ENCODE measurements at places on chromosomes 5 and 9. TPM values are rescaled to one million over a fixed set of nuclear protein-coding genes. Genes with fewer than 3 reads are reported as not detected.

DNA sequence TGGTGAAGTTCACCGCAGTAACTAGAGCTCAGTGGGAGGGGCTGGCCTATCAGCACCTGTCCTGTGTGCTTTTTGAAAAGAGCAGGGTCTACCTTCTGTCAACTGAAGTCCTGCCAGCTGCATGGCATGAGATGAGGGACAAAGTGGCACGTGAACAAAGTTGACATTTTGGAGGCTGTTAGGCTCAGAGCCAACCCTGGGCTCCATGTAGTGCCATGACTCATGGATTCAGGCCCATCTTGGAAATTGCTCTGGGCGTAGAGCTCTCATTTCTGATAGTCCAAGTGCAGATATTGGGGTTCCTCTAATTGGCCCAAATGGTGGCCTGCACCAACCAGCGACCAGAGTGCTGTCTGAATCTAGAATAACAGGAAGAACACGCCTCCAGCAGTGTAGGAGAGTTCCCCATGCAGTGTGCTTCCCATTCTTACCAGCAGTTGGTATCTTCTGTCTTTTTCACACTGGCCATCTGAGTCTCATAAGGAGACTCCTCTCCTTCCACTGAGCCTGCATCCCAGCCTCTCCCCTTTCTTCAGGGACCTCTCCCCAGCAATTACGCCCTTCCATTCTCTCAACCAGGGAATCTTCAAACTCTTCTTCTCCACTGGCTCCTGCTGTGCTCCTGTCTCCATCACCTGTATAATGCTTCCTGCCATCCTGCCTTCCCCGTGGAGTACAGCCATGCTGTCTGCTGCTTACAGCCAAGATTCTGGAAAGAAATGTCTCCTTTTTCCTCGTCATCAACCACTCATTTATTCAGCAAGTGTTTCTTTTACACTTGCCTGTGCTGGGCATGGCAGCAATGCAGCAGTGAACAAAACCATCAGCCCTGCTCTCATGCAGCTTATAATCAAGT lies 30.4 kb downstream of the IRF1 start:
- no peak for DNase-seq

DNA sequence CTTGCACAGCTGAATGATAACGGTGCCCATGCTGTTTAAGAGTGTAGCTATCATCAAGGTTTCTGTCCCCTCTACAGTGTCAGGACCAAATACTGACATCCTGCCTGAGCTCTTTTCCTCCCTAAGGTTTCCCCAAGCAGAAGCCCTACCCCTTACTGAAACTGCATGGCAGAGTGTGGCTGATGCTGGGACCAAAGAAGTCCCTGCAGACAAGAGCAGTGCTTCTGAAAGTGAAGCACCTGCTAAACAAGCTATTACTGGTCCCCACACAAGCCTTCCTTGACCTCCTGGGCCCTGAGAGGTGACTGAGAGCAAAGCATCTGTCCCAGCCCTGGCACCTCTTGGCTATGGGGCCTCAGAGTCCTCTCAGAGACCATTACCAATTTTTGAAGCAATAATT lies 56.1 kb downstream of the CFAP90 start:
- no peak for DNase-seq

- DNase-seq = no peak
Measured at GRCh38 chr9:136090056-136090735, 4.9 kb downstream of the NACC2 start.

- no peak for DNase-seq
Measured at GRCh38 chr5:71652803-71653543, 65.8 kb downstream of the MCCC2 start.

DNA sequence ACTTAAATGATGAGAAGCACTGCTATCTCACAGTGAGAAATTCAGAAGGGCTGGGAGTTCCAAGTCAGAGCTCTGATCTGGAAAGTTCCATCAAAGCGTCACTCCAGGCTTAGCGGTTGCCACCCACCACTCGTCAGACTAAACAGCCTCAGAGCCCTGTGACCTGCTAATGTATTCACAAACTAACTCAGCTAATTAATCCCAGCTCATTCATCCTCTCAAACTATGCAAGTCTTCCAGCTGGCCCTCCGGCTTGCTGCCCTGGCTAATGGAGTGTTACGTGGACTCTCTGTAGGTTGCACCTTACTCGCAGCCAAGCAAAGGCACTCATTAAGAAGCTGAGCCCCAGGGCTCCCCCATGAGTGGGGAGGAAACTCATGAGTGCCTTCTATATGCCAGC lies 82.2 kb upstream of the GABRP start:
- DNase-seq = no peak

DNA sequence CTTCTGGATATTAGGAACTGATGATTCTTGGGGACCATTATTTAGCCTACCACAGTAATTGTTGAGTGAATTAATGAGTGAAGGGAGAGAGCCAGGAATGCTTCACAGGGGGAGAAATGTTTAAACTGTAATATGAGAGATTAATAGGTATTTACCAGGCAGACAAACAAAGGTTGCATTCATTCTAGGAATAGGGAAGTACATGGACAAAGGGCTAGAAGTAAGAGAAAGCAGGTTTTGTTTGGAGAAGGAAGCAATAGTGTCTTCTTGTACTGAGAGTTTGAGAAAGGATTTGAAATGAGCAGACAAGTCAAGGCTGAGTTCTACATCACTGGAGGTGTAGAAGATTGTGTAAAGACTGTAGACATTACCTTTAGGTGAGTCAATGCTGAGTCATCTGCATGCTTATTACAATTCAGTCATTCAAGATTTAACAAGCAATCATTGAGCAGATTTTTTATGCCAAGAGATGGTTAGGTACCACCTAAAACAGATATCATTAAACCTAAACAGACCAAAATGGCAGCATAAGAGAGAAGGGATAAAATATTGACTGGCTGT lies 8.0 kb downstream of the TAF1L start:
- DNase-seq = no peak

- no peak for DNase-seq
Measured at GRCh38 chr5:77483682-77484081, 8.4 kb downstream of the WDR41 start.

GRCh38 chr9:20570756-20571155 lies 51.5 kb downstream of the MLLT3 start:
- no peak for DNase-seq

DNA sequence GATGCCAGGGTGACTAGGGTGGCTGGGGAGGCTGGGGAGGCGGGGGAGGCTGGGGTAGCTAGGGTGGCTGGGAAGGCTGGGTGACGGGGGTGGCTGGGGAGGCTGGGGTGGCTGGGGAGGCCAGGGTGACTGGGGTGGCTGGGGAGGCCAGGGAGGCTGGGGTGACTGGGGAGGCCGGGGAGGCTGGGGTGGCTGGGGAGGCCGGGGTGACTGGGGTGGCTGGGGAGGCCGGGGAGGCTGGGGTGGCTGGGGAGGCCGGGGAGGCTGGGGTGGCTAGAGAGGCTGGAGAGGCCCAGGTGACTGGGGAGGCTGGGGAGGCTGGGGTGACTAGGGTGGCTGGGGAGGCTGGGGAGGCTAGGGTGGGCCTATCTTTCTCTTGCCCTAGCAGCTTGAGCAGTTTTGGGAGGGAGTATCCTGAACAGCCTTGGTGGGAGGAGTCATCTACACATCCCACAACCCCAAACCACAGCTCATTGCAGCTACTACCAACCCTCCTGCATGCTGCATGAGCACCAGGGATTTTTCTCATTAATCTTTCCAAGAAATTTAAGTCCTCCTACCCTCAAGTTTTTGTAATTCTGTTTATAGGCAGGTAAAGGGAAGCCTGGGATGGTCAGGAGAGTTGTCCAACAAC lies 203.2 kb upstream of the IRX1 start:
- DNase-seq = no peak

- no peak for DNase-seq
Measured at GRCh38 chr5:108421713-108422112, 39.8 kb upstream of the FBXL17 start.

DNA sequence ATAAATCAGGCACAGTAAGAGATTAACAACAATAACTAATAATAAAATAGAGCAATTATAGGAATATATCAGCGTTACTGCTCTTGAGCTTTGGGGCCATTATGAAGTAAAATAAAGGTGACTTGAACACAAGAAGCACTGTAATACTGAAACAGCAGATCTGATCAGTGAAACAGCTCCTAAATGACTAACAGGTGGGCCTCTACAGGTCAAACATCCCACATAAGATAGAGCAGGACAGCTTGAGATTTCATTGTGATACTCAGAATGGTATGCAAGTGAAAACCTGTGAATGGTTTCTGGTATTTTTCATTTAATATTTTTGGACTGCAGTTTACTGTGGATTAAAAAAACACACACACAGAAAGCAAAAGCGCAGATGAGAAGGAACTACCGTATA lies 24.0 kb upstream of the MAP3K1 start:
- no peak for DNase-seq

- no peak for DNase-seq
Measured at GRCh38 chr9:21519855-21520434, 37.8 kb upstream of the IFNE start.

GRCh38 chr5:17411436-17412402 lies 86.3 kb upstream of the TAF11L2 start:
- no peak for DNase-seq

DNA sequence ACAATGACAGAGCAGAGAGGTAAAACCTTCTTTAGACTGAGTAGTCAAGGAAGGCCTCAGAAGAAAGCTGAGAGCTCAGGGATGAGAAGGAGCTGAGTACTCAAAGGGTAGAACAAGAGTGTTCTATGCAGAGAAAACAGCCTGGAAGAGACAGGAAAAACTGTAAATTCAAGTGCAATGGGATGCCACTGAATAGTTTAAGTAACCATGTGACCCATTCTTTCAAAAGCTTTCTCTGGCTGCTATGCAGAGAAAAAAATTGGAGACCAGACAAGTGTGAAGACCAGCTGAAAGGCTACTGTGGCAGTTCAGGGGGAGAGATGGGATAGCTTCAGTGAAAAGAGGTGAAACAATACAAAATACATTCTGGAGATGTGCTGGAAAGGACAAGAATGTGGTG lies 61.3 kb upstream of the RNF38 start:
- no peak for DNase-seq

- peak; percentile 87 for DNase-seq
Measured at GRCh38 chr5:177370488-177371119, 12.9 kb downstream of the RGS14 start.

DNA sequence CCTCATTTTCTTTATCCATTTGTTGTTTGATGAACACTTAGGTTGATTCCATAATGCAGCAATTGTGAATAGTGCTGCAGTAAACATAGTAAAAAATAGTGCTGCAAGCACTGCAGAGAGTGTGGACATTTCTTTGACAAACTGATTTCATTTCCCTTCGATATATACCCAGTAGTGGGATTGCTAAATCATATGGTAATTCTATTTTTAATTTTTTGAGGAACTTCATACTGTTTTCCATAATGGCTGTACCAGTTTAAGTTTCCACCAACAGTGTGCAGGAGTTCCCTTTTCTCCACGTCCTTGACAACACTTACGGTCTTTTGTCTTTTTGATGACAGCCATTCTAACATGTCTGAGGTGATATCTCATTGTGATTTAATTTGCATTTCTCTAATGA lies 138.2 kb upstream of the PLPPR1 start:
- no peak for DNase-seq

DNA sequence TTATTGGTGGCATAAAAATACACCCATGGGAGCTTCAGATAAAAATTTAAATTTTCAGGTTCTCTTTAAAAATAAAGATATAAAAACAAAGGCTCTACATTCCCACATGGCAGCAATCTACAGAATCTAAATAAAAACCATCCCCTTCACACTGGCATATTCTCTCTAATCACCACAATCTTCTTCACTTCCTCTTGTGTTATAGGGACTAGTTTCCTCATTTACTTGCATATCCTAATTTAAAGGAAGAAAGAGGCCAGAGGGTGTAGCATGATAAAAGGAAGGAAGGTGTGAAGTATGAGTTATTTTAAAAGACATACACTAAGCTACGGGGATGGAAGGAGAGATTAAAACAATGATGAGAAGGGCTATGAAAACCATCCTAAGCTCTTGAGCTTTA lies 390.5 kb downstream of the ZNF608 start:
- DNase-seq = no peak

DNA sequence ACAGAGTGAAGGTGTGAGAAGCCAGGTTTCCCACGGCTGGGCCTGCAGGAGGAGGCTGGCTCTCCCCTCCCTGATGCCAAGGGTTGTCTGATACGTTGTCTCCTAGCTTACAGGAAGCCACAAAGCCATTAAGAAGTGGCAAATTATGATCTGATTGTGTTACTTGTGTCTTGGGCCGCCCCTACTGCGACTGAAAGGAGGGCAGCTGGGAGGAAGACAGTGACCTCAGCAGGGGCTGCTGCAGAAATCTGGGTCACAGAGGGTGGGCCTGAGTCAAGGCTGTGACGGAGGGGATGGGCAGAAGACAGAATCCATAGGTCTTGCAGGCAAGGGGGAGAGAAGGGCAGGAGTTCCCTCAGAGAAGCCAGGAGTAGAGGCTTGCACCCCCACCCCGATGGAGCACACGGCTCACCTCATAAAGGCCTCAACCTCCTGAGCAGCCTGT lies 145.0 kb downstream of the FSTL4 start:
- no peak for DNase-seq

- no peak for DNase-seq
Measured at GRCh38 chr9:113464286-113464660, 746 bp downstream of the RGS3 start.

- no peak for DNase-seq
Measured at GRCh38 chr9:4678679-4679267, 596 bp upstream of the CDC37L1 start.

GRCh38 chr9:130860458-130861316 lies 25.6 kb downstream of the ABL1 start:
- no peak for DNase-seq

DNA sequence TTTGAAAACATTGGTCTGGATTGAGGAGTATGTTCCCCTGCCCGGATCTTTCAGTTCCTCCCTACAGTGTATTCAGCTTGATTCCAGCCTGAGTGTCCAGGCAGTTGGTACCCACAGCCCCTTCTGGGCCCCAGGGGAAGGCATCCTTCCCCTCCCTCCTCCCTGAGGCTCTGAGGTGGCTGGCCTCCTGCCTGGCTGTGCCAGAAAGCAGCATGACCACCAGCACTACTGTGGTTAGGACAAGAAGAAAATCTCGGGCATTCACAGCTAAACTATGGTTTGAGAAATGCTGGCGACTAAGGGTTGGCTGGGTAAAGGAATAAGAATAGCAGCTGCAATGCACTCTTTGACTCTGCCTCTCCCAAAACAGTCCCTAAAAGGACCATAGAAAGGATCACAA lies 84.6 kb upstream of the LIFR start:
- no peak for DNase-seq

Gene FLT4
- total RNA-seq = 2.0 TPM

Gene KLF4
- 9.2 TPM for total RNA-seq

Gene TLR4
- not detected for total RNA-seq

Gene C5orf58
- total RNA-seq = not detected

Gene ACTBL2
- total RNA-seq = not detected

Gene GPR107
- 46.7 TPM for total RNA-seq

Gene FOXD4L4
- total RNA-seq = 0.19 TPM

Gene GOLPH3
- 79.3 TPM for total RNA-seq

Gene PCDHGB1
- total RNA-seq = 2.3 TPM

Gene WWC1
- total RNA-seq = 62.3 TPM

Gene CNTNAP3
- total RNA-seq = 1.6 TPM

Gene OTP
- total RNA-seq = not detected

Gene SPINK7
- not detected for total RNA-seq

Gene HTR4
- total RNA-seq = not detected

Gene GLRA1
- not detected for total RNA-seq

Gene PAPPA
- 0.33 TPM for total RNA-seq

Data from progenitor cell of endocrine pancreas (in vitro differentiated cells).